Brain pericyte (primary cell): ENCODE measurements at places on chromosomes 4 and X.

DNA sequence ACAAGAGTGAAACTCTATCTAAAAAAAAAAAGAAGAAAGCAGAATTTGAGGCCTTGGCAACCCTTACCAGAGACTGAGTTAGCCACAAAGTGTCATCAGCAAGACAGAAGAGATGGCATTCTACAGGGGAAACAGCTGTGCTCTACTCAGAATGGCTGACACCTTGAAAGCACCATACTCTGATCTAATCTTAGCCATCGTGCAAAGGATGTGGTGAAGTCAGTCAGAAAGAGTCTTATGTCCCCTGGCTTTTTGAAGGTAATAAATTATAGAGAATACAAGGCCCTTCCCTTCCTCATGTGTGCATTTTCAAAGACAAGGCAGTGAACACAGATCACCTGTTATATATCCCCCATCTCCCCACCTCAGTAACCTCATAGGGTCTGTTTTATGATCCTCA is 13.2 kb downstream of the CLNK start:
- DNase-seq = no peak

DNA sequence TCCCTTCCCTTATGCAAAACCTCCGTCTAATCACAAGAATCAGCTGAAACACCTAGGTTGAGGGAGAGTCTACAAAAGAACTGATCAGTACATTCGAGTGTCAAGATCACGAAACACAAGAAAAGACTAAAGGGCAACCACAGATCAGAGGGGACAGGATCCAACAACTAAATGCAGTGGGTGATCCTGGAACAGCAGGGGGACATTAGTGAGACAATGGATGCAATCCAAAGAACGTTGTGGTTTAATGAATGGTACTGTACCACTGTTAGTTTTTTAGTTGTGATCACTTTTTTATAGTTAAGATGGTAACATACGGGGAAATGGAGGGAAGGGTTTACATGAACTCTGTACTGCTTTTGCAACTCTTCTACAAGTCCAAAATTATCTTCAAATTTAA is 79.2 kb downstream of the RELL1 start:
- no peak for DNase-seq

DNA sequence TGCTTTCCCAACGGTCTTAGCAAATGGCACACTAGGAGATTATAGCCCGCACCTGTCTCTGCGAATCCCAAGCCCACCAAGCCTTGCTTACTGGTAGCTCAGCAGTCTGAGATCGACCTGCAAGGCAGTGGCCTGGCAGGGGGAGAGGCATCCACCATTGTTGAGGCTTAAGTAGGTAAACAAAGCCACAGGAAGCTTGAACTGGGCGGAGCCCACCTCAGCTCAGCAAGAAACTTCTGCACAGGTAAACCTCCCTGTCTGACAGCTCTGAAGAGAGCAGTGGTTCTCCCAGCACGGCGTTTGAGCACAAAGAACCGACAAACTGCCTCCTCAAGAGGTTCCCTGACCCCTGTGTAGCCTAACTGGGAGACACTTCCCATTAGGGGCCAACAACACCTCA is 42.8 kb downstream of the BRWD3 start:
- no peak for DNase-seq

GRCh38 chr4:143089291-143089690 is 95.4 kb upstream of the USP38 start:
- no peak for DNase-seq
